Stimulated activated CD4-positive, alpha-beta T cell treated with anti-CD3 and anti-CD28 coated beads, Interleukin-15, amount 100 ng/mL, for 1 hour (primary cell): ENCODE measurements at places on chromosomes 4 and X.

DNA sequence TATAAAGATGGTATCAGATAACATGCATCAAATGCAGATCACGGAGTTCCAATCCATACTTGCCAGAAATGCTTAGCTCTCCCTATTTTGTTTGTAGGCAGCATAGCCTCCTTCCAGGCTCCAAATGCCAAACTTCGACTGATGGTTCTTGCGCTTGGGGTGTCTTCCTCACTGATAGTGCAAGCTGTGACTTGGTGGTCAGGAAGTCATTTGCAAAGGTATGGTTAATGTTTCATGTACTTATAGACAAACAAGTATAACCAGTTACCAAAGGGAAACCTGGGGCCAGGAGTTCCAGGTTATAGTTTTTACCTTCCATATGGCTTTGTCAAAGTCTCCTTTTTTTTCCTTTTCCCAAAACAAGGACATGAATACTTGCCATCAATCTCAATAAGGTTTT lies 5.3 kb downstream of the CWH43 start:
- no peak for DNase-seq

DNA sequence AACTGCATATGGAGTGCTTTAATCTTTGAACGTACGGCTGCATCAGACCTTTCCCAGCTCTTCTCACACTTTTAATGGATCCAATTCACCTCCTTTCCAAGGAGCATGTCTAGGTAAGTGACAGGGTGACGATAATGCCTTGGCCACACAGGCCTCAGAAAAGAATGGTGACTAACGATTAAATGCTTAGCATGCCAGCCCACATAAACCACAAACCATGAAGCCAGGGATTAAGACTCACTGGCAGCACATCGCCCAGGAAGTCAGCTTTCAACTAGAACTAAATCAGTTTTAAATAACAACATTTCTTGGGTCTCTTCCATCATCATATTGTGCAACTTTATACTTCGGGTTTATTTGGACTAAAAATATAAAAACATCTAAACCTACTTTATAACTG lies 28.7 kb downstream of the INPP4B start:
- no peak for DNase-seq

GRCh38 chrX:136106920-136107528 lies 40.3 kb upstream of the FHL1 start:
- DNase-seq = no peak

- no peak for DNase-seq
Observed at GRCh38 chr4:124803641-124804040, 91.1 kb upstream of the ANKRD50 start.

- DNase-seq = no peak
Observed at GRCh38 chr4:138596896-138597295, 354.7 kb upstream of the SLC7A11 start.

- no peak for DNase-seq
Observed at GRCh38 chrX:135713795-135714194, 356 bp downstream of the CT45A1 start.

GRCh38 chrX:75547783-75548182 lies 24.9 kb upstream of the ZDHHC15 start:
- DNase-seq = no peak

- no peak for DNase-seq
Observed at GRCh38 chrX:63658920-63659319, 126.1 kb downstream of the ARHGEF9 start.

GRCh38 chr4:131430302-131430701 lies 1718.8 kb upstream of the PCDH10 start:
- DNase-seq = no peak

- no peak for DNase-seq
Observed at GRCh38 chrX:67587946-67588624, 44.3 kb downstream of the AR start.

- DNase-seq = no peak
Observed at GRCh38 chr4:87058356-87059073, 123.7 kb downstream of the AFF1 start.

- DNase-seq = no peak
Observed at GRCh38 chrX:107450823-107451509, 1.5 kb downstream of the FRMPD3 start.

DNA sequence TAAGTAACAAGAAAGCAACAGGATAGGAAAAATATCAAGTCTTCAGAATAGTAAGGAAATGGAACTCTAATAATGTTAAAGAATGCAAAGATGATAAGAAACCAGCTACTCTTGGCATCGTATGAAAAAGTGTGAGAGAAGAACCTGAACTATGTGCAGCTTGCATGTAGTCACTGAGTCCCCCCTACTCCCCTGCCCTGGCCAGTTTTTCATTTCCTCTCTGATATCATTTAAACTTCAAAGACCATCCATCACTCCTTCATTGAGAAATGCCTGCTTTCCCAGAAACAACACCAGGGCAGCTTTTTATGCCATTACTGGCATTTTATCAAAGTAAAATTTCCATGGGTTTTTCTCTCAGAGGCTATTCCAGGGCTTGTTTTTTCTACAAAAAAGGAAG lies 28.1 kb downstream of the INPP4B start:
- no peak for DNase-seq

- no peak for DNase-seq
Observed at GRCh38 chrX:53992589-53992988, 51.7 kb downstream of the PHF8 start.
